ENCODE measurements at places on chromosomes 1 and 21.

- no peak for DNase-seq
Measured at GRCh38 chr21:37711286-37711829, 204.9 kb downstream of the KCNJ6 start.

DNA sequence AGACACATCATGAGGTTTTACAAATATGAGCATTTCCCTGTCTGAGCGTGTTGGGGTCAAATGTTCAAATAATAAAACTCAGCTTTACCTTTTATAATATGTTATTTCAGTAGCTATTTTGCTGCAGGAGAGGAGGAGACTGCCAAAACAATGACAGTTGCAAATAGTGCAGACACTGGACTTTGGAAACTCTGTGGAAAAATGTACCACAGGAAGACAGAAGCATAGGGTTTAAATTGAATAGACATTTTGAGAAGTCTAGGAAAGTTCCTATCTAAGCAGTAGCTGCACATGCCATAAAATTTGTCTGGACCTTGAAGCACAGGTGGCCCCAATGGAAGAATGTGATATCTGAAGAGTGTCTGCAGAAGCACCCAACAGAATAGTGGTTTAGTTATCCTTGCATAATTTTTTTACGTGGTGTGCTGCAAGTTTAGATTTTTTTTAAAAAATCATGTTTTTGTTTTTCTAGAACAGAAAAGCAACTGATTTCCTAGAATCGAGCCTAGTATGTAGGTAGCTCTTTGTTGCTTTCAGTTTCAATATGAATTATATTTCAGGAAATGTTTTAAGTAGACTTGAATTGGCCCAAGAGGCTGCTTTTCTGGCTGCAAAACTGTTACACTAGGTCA, 14.0 kb upstream of the GBP5 start:
- DNase-seq: no peak

- DNase-seq: no peak
Measured at GRCh38 chr1:45332346-45332720, 5.6 kb downstream of the HPDL start.

- no peak for DNase-seq
Measured at GRCh38 chr1:153387785-153388184, 3.1 kb downstream of the S100A8 start.

- no peak for DNase-seq
Measured at GRCh38 chr1:86756062-86756406, 51.7 kb downstream of the SH3GLB1 start.
